ENCODE measurements at places on chromosomes 2 and 18.

DNA sequence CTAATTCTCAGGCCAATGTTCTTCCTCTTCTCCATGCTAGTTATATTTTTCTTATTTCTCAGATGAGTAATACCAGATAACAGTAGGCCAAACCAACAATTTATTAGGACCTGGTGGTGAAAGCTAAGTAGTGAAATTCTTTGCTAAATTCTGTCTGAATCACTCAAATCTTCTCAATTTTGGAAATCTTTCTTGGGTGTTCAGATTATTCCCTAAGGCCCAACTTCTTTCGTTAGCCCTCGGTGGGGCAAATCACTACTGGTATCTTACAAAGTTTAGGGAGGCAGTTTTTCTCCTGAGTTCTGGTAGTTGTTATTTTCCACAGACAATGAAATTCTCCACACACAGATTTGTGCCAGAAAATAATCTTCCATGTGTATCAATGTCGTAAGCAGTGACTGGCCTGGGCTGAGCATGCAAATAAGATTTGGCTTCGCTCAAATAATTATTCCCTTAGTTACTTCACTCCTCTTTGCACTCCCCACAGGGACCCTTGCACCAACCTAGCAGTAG is 443.5 kb upstream of the SLC14A2 start:
- no peak for DNase-seq

GRCh38 chr2:27724905-27725701 is 46.4 kb upstream of the MRPL33 start:
- no peak for DNase-seq

GRCh38 chr2:219079417-219079816 is 18.7 kb upstream of the IHH start:
- DNase-seq: no peak

DNA sequence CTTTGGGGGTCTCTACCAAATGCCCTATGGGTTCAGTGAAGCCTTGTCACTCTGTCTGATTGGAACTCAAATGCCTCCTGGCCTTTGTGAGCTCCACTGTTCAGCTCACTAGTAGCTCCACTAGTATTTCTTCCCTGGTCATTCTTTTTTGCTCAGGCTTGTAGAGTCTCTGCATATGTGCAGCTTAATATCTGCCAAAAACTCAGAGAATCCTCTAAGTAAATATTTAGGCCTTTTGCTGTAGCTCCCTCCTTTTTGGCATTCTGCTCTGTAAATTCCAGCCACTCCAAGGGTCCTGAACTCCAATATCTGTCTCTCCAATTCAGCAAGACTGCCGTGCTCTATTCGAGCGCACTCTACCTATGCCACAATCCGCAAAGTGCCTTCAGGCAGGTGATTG is 146.5 kb downstream of the MAIP1 start:
- no peak for DNase-seq

DNA sequence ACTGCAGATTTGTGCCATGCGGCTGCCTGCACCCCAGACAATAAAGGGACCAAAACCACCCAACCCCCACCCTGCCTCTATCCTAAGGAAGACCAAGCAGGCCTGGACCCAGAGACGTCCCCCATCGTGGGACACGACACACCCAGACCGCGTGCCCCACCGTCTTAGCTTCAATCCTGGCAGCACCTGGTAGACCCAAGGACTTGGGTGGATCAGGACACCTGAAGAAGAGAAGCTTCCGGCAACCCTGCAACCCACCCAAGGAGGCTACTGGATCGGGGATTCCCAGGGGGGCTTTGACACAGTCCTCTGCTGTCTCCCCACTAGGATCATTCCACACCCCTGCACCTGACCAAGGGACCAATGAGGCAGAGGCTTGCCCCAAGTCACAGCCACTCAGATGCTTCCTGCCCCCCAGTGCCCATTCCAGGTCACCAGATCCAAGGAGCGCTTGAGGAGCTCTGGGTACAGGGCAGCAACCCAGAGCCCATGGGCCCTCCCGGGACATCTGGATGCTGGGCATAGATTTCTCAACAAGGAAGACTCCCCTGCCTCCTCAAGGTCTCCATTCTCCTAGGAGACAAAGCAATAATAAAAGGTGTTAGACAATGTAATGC is 3.6 kb downstream of the ALPI start:
- DNase-seq: no peak

GRCh38 chr2:68740400-68740914 is 5.8 kb downstream of the ARHGAP25 start:
- no peak for DNase-seq

DNA sequence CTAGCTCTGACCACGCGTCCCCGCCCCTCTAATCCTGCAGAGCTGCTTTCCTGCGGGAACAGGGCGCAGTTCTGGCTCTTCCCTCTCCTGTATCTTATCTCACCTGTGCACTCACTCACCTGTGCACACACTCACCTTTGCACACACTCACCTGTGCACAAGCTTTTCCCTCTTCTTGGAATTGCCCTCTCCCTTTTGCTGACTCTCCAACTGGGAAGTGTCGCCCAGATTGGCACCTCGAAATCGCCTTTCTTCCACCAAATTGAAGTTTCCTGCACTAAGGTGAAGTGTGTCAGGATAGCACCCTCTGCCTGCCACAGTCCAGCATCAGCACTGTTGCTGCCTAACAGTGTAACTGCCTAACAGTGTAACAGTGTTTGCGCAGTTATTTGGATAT is 566 bp upstream of the CMPK2 start:
- DNase-seq: no peak

DNA sequence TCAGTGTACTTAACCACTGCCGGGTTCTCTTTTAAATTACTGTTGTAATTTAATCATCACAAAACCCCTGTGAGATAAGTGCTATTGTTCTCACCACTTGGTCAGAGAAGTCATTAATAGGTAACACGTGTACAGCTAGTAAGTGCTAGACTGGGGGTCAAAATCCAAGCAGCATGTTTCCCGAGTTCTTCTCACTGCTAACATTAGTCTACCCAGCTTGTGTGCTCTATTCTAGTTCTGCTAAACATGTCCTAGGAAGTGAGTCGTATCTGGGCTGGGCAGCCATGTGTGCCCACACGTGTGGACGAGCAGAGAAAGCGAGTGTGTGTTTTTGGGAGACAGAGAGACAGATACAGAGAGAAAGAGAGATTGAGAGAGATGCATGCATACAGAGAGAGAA is 94.1 kb downstream of the BIN1 start:
- no peak for DNase-seq

- no peak for DNase-seq
These were observed 35.8 kb upstream of the NOSTRIN start for GRCh38 chr2:168766600-168766999.

- DNase-seq: no peak
These were observed 74.6 kb downstream of the ASB1 start for GRCh38 chr2:238501311-238501710.

DNA sequence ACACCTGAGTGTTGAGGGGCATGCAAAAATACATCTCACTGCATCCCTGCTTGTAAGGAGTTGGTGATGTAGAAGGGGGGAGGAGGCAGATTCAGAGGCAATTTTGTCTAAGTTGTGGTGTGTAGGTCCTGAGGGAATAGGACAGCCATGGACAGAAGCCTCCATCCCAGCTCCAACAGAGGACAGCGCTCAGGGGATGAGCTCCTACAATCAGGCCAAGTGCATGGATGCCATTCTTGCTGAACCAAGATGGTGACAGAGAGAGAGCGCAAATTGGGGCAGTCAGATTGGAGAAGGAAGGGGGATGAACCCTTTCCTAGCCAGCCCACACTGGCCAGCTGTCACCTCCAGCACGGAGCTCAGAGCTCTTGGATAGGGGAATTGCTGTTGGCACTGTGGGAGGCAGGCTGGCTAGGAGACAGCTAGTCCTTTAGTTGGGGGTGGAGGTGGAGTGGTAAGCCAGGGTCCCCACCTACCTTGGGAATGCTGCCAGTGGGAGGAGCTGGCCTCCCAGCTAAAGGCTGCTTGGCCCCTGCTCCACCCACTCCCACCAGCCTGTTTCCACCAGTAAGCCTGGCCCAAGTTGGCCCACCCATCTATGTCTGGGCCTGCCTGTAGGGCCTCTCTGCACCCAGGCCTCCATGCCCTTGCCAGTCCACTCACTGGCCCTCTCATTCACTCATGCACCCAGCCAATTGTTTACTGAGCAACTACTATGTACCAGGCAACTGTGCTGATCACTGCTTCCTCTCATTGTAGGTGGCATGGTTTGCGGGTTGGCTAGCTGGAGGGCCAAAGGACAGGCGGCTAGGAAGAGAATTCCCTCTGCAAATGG is 2.5 kb upstream of the PER2 start:
- no peak for DNase-seq

GRCh38 chr2:28338831-28339321 is 53.8 kb upstream of the FOSL2 start:
- no peak for DNase-seq

DNA sequence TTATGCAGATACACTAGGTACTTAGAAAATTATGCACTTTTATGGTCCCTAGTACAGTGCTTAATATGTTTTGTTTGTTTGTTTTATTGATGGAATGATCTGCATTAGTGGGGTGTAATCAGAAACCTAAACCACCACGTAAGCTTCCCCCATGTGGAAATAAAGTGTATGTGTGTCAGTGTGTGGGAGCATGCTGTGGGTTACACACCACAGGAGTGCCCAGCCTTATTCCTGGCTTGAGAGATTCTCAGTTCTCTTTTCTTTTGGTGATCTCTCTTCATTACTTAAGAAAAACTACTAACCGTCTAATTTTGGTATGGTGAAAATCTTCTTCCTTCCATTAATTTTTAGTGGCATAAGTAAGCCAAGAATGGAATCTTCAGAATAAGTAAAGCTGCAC is 398.6 kb downstream of the DCDC2C start:
- no peak for DNase-seq

GRCh38 chr2:12412898-12413305 is 303.8 kb upstream of the TRIB2 start:
- no peak for DNase-seq

DNA sequence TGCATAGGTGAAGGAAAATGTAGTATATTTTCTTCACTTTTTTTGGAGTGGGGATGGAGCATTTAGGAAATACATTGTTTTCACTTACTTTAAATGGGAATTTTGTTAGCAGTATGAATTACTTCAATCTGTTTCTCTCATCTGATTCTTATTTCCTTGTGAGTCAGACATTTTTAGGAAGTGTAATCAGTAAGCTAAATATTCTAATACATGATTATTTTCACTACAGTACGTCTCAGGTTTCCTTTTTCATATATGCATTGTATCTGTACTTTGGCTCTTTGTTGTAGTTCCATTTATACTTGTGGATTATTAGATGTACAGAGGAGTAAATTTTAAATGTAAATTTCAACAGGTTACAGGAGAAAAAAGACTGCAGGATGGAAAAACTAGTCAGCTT is 27.9 kb downstream of the GPD2 start:
- DNase-seq: no peak

- DNase-seq: no peak
These were observed 104.6 kb downstream of the ACKR3 start for GRCh38 chr2:236674238-236674637.

- no peak for DNase-seq
These were observed 407.9 kb downstream of the HRH4 start for GRCh38 chr18:24868311-24868710.

GRCh38 chr18:2823966-2824365 is 22.8 kb upstream of the EMILIN2 start:
- DNase-seq: no peak

GRCh38 chr2:118264232-118264990 is 176.1 kb downstream of the INSIG2 start:
- no peak for DNase-seq

DNA sequence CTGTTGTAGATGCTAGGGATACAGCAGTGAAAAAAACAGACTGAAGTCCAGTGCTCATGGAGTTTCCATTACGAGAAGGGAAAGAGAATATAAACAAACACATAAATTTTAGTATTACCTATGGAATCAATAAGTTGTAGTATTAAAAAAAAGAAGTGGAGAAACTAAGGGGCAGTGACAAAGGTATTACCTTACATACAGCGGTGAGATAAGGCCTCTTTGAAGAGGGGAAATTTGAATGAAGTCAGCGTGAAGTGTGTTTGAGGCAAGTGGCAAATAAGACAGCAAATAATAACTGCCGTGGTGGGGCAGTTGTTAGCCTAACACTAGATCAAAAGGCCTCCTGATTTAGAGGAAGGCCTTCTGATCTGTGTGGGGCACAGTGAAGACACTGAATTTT is 57.9 kb downstream of the TLK1 start:
- peak; percentile 19 for DNase-seq

- no peak for DNase-seq
These were observed 100.6 kb downstream of the LAMA1 start for GRCh38 chr18:7017013-7017412.

GRCh38 chr2:83058683-83059082 is 1400.4 kb downstream of the SUCLG1 start:
- no peak for DNase-seq

DNA sequence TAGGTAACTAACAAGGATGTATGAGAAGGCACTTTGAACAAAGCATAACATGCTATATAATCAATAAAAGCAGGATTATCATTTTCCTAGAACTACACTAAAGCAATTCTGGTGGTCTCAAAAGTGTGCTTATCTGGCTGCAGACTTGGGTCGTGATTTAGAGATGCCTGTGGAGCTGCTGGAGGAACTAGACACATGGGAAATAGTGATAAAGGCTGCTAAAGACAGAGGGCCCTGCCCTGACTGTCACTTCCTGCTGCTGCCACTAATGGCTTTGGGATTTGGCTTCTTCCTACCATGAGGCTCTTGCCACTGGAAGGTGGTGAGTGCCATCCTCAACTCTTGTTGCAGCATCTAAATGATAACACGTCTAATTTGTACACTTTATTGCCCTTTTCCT is 22.5 kb downstream of the TMEM178A start:
- no peak for DNase-seq

- no peak for DNase-seq
These were observed 186.4 kb downstream of the PIK3C3 start for GRCh38 chr18:42141439-42141838.

DNA sequence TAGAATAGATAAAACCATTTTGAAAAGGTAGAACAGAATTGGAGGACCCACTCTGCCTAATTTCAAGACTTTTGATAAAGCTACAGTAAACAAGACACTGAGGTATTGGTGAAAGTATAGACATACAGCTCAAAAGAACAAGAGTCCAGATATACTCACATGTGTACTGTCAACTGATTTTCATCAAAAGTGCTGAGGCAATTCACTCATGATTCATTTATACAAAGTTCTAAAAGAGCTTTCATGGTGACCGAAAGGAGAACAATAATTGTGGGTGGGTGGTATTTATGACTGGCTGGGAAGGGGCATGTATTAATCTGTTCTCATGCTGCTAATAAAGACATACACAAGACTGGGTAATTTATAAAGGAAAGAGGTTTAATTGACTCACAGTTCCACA is 7.3 kb downstream of the MAP4K3 start:
- no peak for DNase-seq

DNA sequence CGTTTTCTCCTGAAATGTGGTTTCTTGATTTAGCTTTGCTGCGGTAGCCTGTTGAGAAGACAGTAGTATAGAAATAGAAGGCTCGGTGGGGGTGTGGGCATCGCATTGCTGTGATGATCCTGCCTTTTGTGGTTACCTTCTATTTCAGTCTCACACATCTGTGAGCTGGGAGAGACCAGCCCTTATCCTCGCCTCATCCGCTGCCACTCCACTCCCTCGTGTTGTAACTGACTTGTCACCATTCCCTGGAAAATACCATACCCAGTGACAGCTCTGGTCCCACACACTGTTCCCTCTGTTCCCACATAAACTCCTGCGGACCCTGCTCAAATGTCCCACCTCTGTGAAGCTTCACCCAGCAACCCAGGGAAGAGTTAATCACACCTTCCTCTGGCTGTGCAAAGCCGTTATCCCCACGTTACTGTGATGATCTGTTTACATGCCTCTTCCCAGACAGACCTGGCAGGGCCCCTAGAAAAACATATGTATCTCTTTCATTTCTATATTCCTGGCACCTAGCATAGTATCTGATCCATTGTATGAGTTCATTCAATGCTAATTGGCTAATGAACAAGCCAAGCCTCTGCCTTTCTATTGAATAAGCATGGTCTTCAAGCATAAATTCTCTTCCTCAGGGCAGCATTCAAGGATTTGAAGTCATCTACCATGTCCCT is 114.6 kb downstream of the MAPK4 start:
- no peak for DNase-seq
